ENCODE measurements at places on chromosomes 3 and 15. TPM values are rescaled to one million over a fixed set of nuclear protein-coding genes. Genes with fewer than 3 reads are reported as not detected.

The LYZL4 gene
- not detected for polyA plus RNA-seq

The SLC2A2 gene
- polyA plus RNA-seq: not detected

The SAMD7 gene
- polyA plus RNA-seq: not detected

The SPATA12 gene
- polyA plus RNA-seq: not detected

GRCh38 chr15:56883088-56883487, 35.4 kb upstream of the TCF12 start:
- DNase-seq: no peak

The BFSP2 gene
- polyA plus RNA-seq: not detected

DNA sequence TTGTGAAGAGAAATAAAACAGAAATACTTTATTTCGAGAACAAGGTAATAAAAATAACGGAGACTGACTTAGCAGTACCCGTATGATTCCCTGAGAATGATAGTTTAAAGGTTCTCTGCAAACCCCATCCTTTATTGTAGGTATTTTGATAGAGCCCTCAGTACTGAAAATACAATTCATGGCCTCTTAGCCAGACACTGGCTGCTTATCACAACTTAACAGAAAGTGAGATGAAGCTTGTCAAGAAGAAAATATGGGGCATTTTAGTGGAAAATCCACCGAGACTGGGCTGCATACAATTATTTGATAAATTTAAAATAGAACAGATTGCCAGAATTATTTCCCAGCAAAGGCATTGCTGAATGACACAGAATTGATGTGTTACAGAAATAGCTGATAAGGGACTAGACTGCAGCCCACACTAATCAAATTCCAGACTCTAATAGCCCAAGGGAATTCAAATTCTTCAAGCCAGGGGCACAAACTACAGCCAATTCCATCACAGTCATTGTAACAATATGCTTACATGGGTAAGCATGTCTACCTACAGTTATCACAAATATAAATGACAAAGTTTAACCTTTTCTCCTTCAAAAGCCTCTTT, 521.9 kb downstream of the PLOD2 start:
- no peak for DNase-seq

DNA sequence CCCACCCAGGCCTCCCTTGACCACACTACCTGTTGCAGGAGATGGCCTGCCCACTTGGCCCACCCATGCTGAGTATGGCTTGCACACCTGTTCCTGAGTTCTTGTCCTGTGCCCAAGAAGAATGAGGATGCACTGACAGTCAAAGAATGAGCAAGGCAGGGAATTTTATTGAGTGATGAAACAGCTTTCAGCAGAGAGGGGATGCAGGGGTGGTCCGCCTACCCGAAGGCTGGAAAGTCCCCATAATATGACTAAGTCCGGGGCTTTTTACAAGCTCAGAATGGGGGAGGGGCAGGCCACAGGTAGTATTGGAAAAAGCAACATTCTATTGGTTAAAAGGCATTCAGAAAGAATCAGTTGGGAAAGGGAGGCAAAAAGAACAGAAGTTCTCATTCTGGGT, 29.9 kb upstream of the RNU6-1 start:
- no peak for DNase-seq

- no peak for DNase-seq
Observed at GRCh38 chr3:129582799-129583198, 23.7 kb downstream of the PLXND1 start.

- DNase-seq: no peak
Observed at GRCh38 chr3:169666076-169666375, 2.5 kb upstream of the MECOM start.

GRCh38 chr15:28129231-28129848, 30.2 kb upstream of the OCA2 start:
- no peak for DNase-seq

The TIGIT gene
- 0.23 TPM for polyA plus RNA-seq

DNA sequence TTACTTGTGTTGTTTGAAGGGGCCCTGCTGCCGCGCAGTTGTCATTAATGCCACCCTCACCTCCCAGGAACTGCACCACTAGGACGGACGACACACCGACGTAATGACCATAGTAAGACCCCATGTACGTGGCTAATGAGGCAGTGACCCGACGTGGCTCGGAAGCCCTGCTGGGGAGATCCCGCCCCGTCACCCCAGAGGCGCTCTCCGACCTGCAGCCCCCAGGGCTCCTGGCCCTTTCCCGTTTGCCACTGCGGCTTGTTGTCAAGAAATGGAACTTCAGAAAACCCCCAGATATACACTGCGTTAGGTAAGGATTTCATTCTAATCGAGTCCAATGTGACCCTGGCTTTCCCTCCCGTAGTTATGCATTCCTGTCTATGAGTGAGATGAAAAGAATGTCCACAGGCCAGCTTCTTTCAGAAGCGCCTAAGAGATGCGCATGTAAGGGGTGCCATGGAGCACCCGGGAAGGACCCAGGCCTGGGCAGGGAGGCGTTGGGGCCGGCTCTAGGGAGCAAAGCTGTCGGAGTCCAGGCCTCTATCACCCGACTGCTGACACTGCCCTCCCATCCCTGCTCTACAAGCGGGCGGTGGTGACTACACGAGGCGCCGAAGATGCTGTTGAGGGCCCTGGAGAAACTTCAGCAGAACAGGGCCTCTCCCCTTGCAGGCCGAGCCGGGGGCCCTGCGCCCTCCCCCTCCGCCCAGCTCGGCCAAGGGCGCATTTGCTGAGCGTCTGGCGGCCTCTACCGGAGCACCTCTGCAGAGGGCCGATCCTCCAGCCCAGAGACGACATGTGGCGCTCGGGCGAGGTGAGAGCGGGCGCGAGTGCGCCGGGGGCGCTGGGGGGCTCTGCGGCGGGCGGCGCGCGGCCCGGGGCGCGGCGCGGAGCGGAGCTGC, at the start of gene GABRA5:
Gene GABRA5, plus strand, starts transcription at position 765 of the 902 bp plus-strand sequence. CDS start 2,187 bp downstream, outside the sequence.
- no peak for DNase-seq

- DNase-seq: no peak
Observed at GRCh38 chr3:32455609-32456428, 46.8 kb downstream of the CMTM6 start.

- no peak for DNase-seq
Observed at GRCh38 chr15:65996901-65997300, 127.6 kb downstream of the RAB11A start.

- DNase-seq: no peak
Observed at GRCh38 chr3:58353722-58354553, 21.2 kb downstream of the PXK start.

DNA sequence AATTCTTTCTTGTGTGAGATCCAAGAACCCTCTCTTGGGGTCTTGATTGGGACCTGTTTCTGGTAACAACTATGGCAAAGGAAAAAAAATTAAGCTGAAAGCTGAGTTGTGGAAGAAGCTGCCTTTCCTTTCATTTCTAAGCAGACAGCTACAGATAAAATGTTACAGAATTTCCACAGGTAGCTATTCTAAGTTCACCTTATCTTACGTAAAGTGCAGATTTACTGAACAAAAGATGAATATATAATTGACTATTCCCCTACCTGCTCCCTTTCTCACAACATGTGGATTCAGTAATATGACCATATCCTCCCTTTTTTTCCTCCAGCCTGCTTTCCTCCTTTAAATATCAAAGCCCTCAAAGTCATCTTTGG, 36.6 kb downstream of the CLEC3B start:
- DNase-seq: no peak

The ZBBX gene
- 7.8 TPM for polyA plus RNA-seq

DNA sequence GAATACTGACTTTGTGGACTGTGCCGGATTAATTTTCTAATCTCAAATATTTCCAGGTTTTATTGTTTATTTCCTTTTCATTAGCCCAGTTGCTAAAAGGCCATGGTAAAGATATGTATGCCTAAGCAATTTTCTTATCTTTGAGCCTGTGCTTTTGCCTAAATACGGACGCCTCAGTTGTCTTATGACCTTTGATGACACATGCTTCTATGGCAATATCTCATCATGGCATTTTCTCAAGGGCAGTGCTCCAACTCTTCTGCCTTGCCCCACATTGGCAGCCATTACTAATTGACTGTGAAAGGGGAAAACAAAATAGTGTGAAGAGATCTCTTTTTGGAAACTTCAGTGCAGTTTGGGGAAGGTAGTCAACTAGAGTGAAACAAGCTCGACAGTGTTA, 809.6 kb upstream of the NR2F2 start:
- no peak for DNase-seq

The SELENOT gene
- polyA plus RNA-seq: 85.3 TPM

The FETUB gene
- 0.33 TPM for polyA plus RNA-seq

- no peak for DNase-seq
Observed at GRCh38 chr3:177930771-177931170, 605.5 kb upstream of the KCNMB2 start.

GRCh38 chr3:33488246-33488645, 48.0 kb upstream of the UBP1 start:
- no peak for DNase-seq

The NMD3 gene
- polyA plus RNA-seq: 58.1 TPM

The PEX5L gene
- polyA plus RNA-seq: 0.51 TPM

- DNase-seq: no peak
Observed at GRCh38 chr3:167084545-167084944, 295.6 kb downstream of the ZBBX start.

The HTR3E gene
- not detected for polyA plus RNA-seq

GRCh38 chr3:125134952-125135351, 77.6 kb downstream of the SLC12A8 start:
- DNase-seq: no peak

DNA sequence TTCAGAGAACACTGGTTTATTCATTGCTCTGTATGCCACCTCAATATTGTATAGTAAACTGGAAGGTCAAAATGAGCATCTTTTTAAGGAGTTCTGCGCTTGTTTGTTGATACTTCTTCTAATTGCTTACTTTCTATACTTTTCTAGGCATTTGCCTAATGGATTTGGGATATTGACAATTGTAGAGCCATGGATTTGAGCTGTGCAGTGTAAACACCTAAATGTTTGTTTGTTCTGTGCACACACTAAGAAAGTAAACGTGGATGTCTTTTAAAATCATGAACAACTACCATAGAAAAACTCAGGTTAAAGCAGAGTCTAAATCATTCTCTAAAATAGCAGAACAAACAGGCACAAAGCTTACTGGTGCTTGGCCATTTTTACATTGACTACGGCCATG, 436.6 kb upstream of the GBE1 start:
- DNase-seq: no peak

- DNase-seq: no peak
Observed at GRCh38 chr3:81876826-81877225, 115.4 kb upstream of the GBE1 start.

DNA sequence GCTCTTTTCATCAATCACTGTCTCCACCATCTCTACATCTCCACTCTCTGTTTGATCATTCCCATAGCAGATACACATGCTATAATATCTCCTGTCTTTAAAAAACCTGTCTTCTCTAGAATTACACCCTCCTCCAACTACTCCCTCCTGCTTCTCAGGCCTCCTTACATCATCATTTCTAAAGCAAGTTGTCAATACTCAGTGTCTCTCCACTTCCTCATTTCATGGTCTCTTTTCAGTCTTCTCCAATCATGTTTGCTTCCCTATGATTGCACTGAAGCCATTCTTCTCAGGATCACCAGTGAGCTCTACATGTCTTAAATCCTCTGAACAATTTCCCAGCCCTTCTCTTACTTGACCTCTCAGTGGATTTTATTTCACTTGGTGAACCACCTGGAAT, 87.0 kb upstream of the ZNF280D start:
- no peak for DNase-seq

DNA sequence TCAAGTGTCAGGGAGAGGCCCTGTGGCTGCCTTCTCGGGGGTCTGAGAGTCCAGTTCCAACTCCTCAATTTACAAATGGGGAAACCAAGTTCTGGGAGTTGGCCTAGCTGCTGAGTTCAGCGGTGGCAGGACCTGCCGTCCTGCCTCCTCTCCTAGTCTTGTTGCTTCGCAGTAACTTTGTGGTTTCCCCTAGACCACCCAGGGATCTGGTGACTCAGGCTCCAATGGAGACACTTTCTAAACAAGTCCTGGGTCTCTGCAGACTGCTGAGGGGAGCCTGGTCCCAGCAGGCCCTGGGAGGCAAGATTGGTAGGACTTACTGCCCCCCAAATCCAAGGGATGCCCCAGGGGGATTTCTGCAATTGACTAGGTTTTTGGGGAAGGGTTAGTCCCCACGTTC, 83.6 kb downstream of the SMAD6 start:
- no peak for DNase-seq

DNA sequence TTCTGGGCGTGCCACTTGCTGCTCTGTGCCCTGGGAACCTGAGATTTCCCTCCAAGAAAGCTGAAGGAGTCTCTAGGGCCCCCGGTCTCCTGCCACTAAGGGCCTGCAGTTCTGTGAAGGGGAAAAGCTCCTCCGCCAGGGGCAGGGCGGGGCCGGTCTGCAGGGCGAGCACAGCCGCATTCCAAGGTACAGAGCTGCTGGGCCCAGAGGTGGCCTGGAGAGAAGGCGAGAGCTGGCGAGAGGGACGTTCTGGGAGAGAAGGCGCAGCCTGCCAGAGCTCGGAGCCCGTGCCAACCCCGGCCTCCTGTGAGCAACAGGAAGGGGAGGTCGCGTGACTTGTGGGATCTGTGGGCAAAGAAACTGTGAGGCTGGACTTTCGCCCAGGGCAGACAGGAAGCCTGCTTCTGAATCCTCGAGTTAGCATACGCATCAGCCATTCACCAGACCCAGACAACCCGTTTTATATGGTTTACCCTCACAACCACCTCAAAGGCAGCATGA, 500.4 kb downstream of the SHQ1 start:
- peak; percentile 38 for DNase-seq

GRCh38 chr3:191139736-191140135, 59.3 kb upstream of the OSTN start:
- DNase-seq: no peak

DNA sequence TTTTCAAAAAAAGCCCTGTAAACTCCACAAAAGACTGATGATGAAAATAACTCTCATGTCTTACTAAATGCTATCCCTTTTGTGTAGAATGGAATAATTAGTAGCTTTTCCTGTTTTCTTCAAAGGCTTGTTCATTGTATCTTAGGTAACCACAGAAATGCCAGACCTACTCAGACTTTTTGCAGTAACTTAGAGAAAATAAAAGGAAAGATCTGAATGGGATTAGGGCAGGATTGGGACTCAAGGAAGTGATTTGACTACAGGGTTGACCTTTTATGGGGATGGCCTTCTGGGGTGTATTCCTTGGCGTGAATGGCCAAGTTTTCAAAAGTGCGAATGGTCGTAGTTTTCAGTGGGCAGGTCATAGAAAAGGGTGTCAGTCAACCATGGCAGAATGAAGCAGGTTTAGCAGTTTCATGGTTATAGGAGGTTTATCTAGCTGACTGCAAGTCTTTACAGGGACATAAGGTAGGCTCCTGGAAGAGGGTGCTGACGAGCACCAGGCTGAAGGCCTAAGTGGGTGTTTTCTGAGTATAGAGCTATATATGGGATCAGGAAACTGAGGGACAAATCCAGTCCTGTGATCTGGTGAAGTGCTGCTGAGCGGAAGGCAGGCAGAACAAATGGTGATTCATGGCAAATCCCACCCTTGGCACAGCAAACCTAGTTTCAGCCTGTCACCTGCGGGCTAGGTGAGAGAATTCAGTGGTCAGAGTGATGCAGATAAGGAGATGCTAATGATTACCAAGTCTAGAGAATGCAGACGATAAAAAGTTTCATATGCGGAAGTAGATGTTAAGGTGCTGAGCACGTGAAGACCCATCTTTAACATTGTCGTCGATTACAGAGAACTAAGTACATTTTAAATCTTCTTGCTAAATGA, 46.4 kb downstream of the IL1RAP start:
- DNase-seq: no peak

Data from right lung (tissue), 10 donors.